ENCODE measurements at places on chromosomes 5 and 9. TPM values are rescaled to one million over a fixed set of nuclear protein-coding genes. Genes with fewer than 3 reads are reported as not detected.

DNA sequence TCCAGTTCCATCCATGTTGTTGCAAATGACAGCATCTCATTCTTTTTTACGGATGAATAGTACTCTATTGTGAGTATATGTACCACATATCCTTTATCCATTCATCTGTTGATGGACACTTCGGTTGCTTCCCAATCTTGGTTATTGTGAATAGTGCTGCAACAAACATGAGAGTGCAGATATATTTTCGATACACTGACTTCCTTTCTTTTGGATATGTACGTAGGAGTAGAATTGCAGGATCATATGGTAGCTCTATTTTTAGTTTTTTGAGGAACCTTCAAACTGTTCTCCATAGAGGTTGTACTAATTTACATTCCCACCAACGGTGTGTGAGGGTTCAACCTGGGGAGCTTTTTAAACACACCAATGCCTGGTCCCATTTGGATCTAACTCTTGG, 22.3 kb downstream of the GALNT12 start:
- DNase-seq: no peak
- no peaks in the 10 kb centered on the region for H3K27me3 ChIP-seq
- H3K4me3 ChIP-seq: no peak overlapping the region
- H3K36me3 ChIP-seq: peaks cover 15% of the 10 kb centered on the region

DNA sequence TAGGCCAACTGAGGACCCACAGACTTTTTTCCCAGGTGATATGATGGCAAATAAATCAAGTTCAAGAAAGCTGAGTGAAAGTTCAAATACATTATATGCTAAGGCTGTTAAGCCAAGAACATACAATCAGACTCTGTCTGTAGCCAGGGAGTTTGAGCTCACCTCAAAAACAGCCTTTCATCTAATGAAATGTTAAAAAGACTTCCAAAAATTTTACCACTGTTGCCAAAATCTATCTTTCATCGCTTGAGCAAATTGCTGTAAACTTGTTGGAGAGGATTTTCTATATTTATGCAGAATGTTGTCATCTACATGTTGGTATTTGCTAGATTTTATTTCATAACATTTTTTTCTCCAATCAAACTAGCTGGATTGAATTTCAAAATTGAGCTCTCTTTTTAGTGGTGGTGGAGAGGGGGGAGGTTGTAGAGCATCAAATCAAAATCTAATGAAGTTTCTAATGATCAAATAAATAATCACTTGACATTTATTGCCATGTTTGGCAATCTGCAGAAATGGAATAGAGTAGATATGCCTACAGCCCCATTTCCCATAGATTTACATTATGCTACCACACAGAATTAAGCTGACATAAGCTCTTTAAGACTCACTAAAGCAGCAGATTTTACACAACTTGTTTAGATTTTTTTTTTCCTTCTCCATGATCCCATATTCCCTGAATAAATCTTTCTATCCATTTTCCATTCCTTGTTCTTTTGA, 828.9 kb upstream of the ZNF608 start:
- no peaks in the 10 kb centered on the region for H3K36me3 ChIP-seq
- no peaks in the 10 kb centered on the region for H3K4me1 ChIP-seq

- DNase-seq: no peak
- H3K36me3 ChIP-seq: peaks cover 72% of the 10 kb centered on the region
- no peaks in the 10 kb centered on the region for H3K27me3 ChIP-seq
These were observed 20.8 kb downstream of the LHFPL2 start for GRCh38 chr5:78627766-78628165.

- peaks cover 77% of the 10 kb centered on the region for H3K36me3 ChIP-seq
- no peaks in the 10 kb centered on the region for H3K27me3 ChIP-seq
- no peak for DNase-seq
- no peak overlapping the region for H3K4me3 ChIP-seq
- no peak overlapping the region for H3K27ac ChIP-seq
These were observed 17.5 kb upstream of the ROPN1L start for GRCh38 chr5:10424124-10424731.

DNA sequence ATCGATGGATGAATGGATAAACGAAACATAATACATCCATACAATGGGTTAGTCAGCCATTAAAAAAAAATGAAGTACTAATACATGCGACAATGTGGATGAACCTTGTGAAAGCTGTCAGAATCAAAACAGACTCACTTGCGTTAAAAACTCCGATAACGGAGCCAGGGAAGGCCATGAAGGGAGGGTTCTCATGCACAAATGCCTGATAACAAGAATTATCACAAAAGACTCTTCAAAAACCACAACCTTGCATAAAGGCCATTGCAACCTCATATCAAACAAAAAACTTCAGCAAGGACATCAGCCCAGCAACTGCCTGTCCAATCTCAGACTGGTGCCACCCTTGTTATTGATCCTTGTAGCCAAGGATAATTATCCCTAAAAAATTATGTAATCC, 13.7 kb downstream of the ERMP1 start:
- no peaks in the 10 kb centered on the region for H3K4me1 ChIP-seq
- peaks cover 33% of the 10 kb centered on the region for H3K36me3 ChIP-seq
- no peak overlapping the region for H3K27ac ChIP-seq
- DNase-seq: no peak

Gene FAXDC2
- polyA plus RNA-seq: 33.0 TPM

Gene CTNND2
- 2.8 TPM for polyA plus RNA-seq

Gene RNF208
- 11.0 TPM for polyA plus RNA-seq

Gene SH3TC2
- 0.72 TPM for polyA plus RNA-seq

Measured in large intestine (tissue), 12 donors.